CD4-positive, alpha-beta T cell treated with Interleukin-21 for 1 hour (primary cell): ENCODE measurements at places on chromosomes 1 and 21.

DNA sequence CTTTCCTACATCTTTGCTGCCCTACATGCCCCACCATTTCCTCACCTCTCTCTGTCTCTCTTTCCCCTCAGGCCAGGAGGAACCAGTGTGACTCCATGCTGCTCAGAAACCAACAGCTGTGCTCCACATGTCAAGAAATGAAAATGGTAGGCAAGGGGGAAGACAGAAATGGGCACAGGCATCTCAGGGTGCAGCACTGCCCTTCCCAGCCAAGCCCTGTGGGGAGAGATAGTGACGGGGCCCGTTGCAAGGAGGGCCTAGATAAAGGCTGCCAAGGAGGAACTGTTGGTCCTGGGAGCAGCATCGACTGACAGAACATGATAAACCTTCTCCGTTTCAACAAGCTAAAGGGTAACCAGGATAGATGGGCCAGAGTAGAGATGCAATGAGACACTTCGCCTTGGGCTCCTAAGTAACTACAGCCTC is 12.5 kb upstream of the PIGC start:
- no peak for DNase-seq

GRCh38 chr1:198377702-198378101 is 162.8 kb downstream of the ATP6V1G3 start:
- DNase-seq = no peak

GRCh38 chr1:162919034-162919433 is 58.1 kb upstream of the CCDC190 start:
- no peak for DNase-seq

GRCh38 chr1:55706397-55706796 is 491.2 kb upstream of the USP24 start:
- no peak for DNase-seq

DNA sequence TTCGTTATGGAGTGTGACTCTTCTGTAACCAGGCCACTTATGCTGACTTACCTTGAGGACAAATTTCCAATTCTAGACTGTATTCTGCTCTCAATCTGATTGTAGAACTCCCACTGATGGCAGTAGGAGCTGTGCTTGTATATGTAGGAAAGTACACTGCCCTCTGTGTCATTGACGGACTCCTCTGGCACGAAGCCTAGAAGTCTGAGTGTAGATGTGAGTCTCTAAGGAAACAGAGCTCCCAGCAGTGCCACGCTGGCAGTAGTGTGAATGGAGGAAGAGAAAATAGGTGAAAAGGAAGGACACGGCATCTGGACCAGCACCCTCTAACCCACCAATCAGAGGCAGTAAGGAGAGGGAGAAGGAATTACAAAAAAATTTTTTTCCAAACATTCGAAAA is 130.4 kb upstream of the ADGRL2 start:
- DNase-seq = no peak

- no peak for DNase-seq
These were observed 1.6 kb upstream of the IL10RB start for GRCh38 chr21:33264561-33264960.

GRCh38 chr1:27666791-27667254 is 5.2 kb downstream of the IFI6 start:
- no peak for DNase-seq

- DNase-seq = peak; percentile 6
These were observed 19.6 kb upstream of the KCNQ4 start for GRCh38 chr1:40763742-40764532.

DNA sequence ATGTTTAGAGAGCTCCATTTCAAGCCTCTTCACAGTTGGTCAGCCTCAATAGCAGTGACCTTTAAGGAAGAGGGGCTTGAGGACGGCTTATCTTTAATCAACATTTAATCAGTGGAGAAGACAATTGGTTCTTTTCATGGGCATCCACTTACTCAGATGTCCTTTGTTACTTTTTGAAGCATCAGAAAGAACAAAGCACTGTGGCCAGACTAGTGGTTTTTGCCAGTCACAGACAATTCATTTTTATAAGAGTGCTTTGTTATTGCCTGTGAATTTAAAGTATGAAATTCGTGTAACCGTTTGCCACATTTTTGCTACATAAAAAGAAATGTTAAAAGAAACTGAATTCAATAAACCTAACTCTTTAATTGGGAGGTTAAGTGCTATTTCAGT is 222.8 kb downstream of the TPR start:
- no peak for DNase-seq

DNA sequence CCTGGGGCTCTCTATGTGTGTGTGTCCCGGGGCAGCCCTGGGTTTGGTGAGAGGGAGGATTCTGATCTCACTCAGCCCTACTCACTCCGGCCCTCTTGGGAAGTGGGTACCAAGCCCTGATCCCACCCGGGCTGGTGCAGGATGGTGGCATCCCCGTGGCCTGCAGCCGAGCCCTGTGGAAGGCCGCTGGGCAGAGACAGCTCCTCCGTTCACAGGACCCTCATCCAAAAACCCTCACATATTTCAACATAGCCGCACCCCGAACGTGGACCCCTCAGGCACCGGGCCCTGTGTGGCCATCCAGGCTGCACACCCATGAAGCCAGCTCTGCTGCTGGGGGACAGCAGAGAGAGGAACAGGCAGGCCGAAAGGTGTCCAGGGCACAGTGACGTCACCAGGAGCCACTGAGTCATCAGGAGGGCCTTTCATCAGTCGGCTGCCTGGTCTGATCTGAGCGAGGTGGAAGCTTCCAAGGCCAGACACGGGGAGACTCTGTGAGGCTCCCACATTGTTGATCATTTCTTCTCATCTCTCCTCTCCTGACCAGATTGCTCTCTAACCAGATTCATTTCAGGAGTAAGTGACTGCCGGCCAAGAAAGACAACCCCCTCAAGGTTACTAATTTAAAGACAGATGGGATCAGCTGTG is 16.2 kb upstream of the GPR157 start:
- DNase-seq = no peak

- DNase-seq = peak; percentile 55
These were observed 256.6 kb downstream of the ST6GALNAC3 start for GRCh38 chr1:76330991-76331603.

- no peak for DNase-seq
These were observed 15.1 kb upstream of the THRAP3 start for GRCh38 chr1:36208978-36209703.

GRCh38 chr1:43307458-43308158 is 6.8 kb downstream of the TIE1 start:
- no peak for DNase-seq

DNA sequence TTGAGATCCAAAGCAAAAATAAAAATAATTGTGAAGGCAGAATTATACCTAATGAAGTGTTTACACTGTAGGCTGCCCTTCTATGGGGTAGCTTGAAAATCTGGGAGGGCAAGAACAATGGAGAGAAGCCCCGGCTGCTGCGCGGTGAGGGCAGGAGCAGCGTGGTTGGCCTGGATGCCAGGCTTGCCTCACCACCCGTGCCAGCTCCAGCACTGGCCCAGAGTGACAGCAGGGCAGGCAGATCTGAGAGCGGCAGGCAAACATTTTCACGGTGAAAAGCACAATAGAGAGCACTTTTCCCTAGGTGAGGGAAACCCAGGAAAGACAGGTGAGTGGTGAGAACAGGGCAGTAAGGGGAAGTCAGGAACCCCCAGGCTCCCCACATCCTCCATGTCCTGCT is 1.4 kb downstream of the PROK1 start:
- no peak for DNase-seq

DNA sequence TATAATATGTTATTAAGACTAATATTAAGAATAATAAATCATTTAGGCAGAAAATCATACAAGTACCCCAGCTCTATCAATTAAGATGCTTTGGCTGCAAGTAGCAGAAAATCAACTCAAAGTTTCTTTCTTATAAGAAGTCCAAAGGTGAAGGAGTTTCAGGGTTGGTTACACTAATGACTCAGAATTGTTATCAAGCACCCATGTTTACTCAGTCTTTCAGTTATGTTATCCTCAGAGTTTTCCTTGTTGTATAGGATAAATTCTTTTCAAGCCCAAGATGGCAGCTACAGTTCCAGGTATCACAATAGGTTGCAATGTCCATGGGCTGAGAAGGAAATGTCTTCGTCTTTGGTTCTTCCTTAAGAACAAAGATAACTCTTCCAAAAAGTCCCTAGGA is 163.6 kb downstream of the TNFSF18 start:
- DNase-seq = no peak

GRCh38 chr21:17949421-17949820 is 130.3 kb upstream of the C21orf91 start:
- no peak for DNase-seq

- DNase-seq = no peak
These were observed 217.2 kb upstream of the IRF2BP2 start for GRCh38 chr1:234827181-234827580.

- DNase-seq = no peak
These were observed 42.0 kb upstream of the ADARB1 start for GRCh38 chr21:45032332-45032731.

DNA sequence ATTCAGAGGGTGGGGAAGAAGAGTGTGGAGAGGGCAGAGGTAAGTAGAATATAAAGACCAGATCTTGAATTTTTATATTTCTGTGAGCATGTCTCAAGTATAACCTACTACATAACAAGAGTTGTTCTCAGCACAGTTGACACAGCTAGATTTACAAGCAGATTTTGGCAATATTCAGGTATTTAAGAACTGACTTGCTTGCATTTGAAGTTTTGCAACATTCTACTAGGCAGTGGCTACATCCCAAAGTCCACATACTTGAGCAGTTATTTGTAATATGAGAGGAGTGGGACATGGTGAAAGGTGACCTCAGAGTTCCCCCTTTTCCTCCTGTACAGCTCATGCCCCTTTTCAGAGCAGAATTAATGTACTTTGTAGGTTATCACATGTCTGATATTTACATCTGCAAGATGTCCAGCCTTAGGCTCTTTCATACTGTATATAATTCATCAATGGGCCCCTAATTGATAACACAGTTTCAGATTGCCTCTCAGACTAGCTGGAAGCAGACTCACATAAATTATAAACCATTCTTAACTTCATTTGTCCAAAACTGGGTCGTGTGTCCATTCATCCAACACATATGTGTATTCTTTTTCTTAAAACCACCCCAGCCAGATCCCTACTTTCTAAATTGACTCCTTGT is 136.7 kb upstream of the RAVER2 start:
- DNase-seq = no peak

DNA sequence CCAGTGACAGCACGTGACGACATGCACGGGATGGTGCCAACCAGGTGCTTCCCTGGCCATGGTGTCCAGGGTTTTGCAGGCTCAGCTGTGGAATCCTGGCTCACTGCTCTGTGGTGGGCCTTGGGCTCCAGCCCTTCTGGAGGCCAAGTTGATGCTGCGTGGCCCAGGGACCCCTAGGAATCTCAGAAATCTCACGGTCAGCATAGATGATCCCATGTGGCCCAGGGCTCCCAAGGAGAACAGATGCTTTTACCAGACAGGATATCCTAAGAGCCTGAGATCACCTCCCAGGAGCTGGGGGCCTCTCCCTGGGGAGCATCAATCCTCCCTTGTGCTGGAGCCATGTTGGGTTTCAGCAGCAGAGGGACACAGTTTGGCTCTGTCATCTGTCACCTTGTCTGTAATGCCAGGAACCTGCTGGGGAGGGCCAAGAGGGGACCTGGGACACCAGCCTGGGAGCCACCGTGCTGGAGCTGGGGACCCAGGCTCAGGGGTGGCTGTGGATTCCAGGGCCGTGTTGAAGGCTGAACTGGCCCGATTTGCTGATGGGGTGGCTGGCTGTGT is 63.9 kb downstream of the TRIM11 start:
- DNase-seq = no peak

DNA sequence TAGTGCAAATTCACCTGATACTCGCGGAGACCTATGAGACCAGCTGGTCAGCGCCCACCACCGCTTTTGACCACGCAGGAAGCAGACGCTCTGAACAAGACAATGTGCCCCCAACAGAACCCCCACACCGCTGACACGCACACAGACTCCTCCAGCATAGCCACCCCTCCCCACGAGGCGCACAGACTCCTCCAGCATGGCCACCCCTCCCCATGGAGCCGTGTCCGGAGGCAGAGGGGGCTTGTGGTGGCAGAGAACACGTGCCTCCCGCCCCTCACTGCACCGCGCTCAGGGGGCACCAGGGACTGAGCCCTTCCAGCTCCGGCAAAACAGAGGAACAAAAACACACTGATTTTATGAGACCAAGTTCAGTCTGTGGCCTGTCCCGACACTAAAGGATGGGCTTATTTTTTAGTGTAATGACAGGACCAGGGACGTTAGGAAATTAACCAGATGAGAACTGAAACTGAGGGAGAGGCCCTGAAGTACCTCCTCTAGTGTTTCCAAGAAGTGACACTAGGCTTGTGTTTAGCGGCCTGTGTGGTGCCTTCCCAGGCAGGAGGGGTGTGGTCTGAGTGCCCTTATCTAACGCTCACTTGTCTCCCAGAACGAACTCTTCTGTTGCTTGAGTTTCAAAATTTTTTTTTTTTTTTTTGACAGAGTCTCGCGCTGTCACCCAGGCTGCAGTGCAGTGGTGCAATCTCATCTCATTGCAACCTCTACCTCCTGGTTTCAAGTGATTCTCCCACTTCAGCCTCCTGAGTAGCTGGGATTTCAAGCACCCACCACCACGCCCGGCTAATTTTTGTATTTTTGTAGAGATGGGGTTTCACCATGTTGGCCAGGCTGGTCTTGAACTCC is 10.0 kb upstream of the AGPAT3 start:
- peak; percentile 27 for DNase-seq

DNA sequence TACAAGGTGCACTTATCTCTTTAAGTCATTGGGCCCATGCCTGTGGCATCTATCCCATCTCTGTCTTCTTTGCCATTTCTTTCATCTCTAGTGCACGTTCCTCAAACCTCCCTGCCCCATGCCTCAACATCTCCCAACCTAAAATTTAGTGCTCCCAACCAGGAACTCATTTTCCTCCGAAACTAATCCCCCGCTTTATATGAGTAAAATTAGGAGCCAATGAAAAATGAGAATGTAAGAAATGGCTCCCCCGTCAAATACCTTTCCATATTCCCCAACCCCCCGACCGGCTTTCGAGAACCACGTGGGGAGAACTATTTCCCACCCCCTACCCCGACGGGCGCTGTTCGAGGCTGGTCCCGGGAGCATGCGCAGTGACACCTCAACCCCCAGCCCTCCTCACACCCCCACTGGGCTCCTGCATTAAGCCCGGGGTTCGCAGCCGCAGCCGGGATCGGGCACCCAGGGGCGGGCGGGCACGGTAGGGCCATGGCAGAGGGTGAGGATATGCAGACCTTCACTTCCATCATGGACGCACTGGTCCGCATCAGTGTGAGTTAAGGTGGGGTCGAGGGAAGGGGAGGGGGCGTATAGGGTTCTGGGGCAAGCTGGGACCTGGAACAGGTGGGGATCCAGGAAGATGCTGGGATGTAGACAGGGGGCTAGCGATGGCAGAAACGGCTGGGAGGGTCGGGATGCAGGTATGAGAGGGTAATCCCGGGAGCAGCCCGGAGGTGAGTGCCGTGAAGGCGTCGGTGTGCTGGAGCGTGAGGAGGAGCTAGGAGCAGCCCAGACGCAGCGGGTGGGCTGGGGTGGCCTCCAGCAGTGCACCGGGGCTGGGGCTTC is at the start of gene TRIM46:
Gene TRIM46, plus strand, starts transcription at position 372 of the 846 bp plus-strand sequence. Its CDS starts 118 bp downstream, at position 490.
- peak; percentile 77 for DNase-seq

DNA sequence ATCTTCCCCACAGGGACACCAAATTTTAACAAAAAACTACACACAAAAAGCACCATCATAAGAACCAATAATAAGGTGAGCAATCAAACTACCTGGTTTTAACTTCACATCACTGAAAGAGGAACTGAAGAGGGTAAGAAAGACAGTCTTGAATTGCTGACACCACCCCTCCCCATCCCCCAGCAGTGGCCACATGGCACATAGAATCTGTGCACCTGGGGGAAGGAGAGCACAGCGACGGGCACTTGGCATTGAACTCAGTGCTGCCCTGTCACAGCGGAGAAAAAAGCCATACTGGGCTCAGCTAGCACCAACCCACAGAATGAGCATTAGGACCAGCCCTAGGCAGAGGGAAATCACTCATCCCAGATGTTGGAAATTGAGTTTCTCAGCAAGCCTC is 640.0 kb upstream of the ADGRL2 start:
- no peak for DNase-seq
